Skeletal muscle cell (primary cell): ENCODE measurements at places on chromosomes 7 and 10.
A peak's percentile ranks its signal among the peaks of the same experiment; 100 is the strongest.

- peak; percentile 87 for DNase-seq
Measured at GRCh38 chr7:155269766-155270585, 27.7 kb upstream of the INSIG1 start.

GRCh38 chr7:44977959-44978335 lies 868 bp downstream of the MYO1G start:
- DNase-seq: no peak

GRCh38 chr7:84042110-84042539 lies 152.5 kb downstream of the SEMA3A start:
- peak; percentile 73 for DNase-seq

DNA sequence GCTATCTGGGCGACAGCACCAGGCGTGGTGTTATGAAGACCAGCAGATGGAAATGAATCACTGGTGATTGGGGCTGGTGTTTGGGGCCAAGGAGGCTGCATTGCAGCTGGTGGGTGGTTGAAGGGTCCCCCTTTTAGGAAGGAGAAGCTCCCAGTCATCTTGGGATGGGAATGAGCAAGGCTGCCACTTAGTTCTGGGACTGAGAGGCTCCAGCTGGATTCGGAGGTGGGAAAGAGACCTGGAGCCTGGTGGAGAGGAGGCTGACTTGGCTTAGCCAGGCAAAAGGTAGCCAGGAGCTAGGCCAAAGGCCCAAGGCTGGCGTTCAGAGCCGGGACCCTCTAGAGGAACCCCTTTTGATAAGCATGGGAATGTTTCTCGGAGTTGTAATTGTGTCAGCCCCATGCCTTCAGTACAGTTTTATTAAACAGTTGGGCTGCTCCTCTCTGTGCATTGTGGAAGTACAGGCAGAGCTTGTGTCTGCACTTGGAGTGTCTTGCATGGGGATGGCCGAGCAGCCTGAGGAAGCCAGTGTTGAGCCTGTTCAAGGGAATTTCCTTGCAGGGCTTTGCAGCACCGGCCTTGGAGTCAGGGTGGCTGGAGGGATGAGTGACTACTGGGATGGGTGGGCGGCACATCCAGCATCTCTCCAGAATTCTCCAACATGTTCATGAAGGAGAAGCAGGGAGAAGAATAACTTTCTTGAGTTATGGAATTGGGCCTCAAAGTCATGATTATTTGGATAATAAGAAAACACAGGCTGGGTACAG lies 234.9 kb downstream of the BAMBI start:
- DNase-seq: no peak

- no peak for DNase-seq
Measured at GRCh38 chr7:116162254-116162653, 48.1 kb upstream of the TES start.

DNA sequence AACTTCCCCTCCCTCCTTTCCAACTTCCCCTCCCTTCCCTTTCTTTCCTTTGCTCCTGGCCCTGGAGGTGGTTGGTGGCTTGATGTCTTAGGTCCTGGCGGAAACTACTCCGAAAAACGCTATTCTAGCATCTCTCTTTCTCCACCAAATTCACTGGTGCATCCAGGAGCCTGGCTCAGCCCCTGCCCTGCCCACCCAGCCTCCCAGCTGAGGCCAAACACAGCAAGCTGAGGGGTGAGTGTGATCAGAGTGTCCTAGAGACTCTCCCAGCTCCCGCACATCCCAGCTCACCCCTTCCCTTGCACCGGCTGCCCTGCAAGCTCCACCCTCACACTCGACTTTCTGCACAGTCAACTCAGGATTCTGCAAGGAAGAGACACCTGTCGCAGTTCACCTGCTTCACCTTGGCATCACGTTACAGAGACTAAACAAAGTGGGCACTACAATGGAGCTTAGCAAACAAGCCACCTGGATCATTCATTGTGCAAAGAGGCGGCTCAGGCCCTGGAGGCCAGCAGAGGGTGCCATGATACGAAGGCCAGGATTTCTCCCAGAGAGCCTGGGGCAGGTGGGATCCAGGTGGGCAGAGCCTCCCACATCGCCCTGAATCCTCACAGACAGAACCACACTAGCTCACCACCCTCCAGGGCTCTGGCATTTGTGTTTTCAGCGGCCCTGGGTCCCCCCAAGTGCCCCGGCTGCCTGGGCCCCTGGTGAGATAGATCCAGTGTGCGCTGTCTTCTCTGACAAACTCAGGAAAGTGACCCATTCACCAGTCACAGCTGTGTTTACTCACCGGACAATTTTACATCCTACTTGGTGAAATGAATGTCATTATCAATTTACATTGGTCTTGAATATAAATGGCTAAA lies 169.6 kb downstream of the TCERG1L start:
- no peak for DNase-seq

DNA sequence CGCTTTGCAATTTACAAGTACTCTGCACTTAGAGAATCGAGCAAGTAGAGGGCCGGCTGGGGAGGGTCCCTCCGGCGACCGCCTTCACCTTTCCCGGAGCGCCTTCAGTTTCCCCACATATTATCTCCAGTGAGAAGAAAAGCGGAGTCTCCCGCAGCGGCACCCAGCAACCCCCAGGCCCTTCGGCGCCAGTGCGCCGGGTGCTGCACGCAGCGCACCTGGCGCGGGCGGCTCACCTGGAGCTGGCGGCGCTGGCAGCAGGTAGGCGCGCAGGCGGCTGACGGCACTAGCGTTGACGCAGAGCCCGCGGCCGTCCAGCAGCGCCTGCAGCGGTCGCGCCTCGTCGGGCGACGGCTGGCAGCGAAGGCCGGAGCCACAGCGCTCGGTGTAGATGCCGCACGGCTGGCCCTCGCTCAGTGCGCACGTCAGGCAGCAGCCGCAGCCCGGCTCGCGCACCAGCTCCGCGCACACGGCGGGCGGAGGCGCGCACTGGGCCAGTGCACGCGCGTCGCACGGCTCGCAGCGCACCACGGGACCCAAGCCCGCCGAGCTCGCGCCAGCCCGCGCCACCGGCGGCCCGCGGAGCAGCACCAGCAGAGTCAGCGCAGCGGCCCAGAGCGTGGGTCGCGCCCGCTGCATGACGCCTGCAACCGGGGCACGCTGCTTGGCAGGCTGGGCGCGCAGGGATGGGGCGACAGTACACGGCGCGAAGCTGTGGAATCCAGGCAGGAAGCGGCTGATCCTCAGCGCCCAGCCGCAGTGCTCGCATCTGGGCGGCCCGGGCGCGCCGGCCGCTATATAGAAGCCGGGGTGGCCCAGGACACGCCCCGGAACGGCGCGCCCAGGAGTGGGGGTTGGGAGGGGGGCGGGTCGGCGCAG lies at the start of gene IGFBP3:
TSS of gene IGFBP3 (minus strand) at position 771 of the 879 bp plus-strand sequence. CDS start at position 639, 132 bp downstream.
- peak; percentile 52 for DNase-seq

GRCh38 chr10:46992803-46993561 lies 81.8 kb downstream of the PTPN20 start:
- no peak for DNase-seq

GRCh38 chr10:73591935-73592699 lies 975 bp upstream of the USP54 start:
- no peak for DNase-seq

DNA sequence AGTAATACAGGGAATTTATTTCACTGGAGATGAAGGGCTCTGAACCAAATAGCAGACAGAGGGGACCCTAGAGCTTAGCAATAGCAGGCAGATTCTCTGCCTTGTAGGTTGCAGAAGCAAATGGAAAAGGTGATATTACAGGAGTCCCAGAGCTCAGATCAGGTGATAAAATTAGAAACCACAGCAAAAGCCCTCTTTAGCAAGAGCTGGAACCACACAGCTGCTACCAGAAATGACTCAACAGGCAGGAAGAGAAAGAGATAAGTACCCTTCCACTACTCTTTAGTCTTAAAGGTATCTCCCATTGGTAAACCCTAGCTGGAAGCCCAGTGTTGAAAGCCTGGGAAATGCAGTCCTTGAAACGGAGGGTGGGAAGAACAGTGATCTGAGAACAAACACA lies 535.6 kb upstream of the GHITM start:
- no peak for DNase-seq

DNA sequence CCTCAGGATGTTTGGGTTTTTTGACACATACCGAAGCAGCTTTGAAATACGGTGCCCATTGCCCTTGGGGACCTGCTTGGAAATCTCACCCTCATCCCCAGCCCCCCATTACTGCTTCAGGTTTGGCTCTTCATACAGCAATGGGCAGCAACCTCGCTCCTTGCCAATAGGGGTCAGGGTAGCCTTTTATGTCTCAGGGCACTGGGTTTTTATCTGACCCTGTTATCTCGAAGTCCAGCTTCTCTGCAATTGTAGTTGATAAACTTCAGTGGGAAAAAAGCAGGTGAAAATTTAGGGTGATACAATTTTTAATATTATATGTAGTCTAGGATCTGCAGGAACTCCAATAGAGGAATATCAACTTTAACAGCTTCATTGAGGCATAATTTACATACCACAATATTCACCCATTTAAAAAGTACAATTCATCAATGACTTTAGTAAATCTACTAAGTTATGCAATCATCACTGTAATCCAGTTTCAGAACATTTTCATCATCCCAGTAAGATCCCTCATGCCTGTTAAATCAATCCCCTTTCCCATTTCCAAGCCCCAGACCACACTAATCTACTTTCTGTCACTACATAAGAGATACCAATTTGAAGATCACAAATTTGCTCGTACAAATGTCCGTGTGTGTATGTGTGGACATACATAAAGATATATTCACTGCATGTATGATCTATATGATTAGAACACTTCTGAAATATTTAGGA lies 386.2 kb downstream of the KCNMA1 start:
- DNase-seq: no peak

DNA sequence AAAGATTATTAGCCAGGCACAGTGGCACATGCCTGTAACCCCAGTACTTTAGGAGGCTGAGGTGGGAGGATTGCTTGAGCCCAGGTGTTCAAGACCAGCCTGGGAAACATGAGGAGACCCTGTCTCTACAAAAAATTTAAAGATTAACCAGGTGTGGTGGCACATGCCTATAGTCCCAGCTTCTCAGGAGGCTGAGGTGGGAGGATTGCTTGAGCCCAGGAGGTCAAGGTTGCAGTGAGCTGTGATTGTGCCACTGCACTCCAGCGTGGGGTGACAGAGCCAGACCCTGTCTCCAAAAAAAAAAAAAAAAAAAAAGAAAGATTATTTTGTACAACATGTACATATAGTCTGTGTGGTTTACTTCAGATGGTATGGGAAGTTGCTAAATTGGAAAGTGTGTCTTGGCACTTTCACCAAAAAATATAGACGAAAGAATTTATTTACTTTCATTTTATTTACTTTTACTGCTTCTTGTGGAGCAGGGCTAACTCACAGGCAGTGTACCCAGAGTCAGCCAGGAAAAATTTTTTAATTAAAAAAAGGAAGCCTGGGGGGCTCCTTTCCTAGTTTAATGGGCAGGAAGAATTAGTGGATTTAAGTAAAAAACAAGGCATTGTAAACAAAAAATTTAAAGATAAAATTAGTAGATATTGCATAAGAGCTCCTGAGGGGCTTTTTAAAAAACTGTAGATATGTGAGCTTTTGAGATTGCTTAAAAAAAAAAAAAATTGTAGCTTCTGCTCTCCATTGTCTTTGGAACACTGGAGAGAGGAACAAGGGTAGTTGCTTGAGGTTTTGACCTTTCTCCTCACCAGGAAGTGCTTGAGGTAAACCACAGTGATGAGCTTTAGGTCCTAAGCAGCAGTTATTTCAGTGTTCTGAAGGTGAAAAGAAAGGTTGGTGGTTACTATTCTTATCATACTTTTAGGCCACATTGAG lies 44.6 kb upstream of the VDAC2 start:
- no peak for DNase-seq

GRCh38 chr7:97174303-97174702 lies 56.8 kb downstream of the SDHAF3 start:
- no peak for DNase-seq

GRCh38 chr7:36761835-36762234 lies 37.5 kb upstream of the AOAH start:
- DNase-seq: no peak

- DNase-seq: no peak
Measured at GRCh38 chr7:122199171-122199570, 55.1 kb upstream of the AASS start.

GRCh38 chr10:14039968-14040668 lies 290.6 kb downstream of the FRMD4A start:
- no peak for DNase-seq

GRCh38 chr10:76301950-76302349 lies 870.5 kb downstream of the LRMDA start:
- no peak for DNase-seq

GRCh38 chr7:33873981-33874750 lies 31.2 kb upstream of the BMPER start:
- peak; percentile 59 for DNase-seq
